Mesothelial cell of epicardium (in vitro differentiated cells): ENCODE measurements at places on chromosomes 11 and 22.

DNA sequence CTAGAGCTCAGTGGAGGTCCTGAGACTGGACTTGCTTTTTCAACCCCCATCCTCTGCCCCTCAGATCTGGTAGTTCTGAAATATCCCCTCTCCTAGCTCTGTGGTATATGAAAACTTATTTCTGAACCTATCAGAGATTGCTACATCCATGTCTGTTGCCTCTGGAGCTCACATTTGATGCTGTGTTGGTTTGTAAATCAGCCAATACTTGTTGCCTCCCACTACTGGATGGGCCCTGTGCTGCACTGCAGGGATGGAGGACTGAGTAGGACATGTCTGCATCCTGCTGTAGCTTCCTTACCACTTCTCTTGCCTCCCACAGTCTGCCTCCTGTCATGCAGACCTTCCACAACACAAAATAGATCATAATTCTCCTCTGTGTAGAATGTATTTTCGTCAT is 5.2 kb downstream of the OLFML1 start:
- H3K27me3 ChIP-seq, result no peaks in the 10 kb centered on the region
- no peak for DNase-seq
- H3K27ac ChIP-seq, result no peak overlapping the region
- peaks cover 20% of the 10 kb centered on the region for H3K36me3 ChIP-seq
- H3K4me3 ChIP-seq, result no peak overlapping the region

DNA sequence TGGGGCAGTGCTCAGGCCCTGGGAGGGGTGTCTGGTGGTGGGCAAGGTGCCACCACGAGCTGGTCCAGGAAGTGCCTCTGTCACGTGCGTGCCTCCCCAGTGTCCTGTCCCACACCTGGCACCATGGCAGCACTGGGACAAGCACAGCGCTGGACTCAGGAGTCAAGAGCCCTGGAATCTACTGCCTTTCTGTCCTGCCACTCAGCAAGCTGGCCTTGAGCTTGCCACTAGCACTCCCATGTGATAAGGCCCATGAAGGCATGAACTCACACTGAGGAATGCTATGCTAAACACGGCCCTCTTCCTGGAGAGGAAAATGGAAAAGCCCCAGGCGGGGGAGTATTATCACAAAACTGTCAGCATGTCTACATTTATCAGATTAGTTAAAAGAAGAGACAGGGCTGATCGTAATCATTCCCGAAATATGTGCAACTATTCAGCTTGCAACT is 50.7 kb upstream of the SLC35C1 start:
- H3K4me3 ChIP-seq, result no peak overlapping the region
- H3K27me3 ChIP-seq, result peaks cover 45% of the 10 kb centered on the region
- H3K27ac ChIP-seq, result peak overlapping the region; percentile 94
- peaks cover 40% of the 10 kb centered on the region for H3K4me1 ChIP-seq
- DNase-seq, result peak; percentile 63

- DNase-seq, result no peak
- no peaks in the 10 kb centered on the region for H3K27me3 ChIP-seq
- no peak overlapping the region for H3K4me3 ChIP-seq
- H3K36me3 ChIP-seq, result peaks cover 2% of the 10 kb centered on the region
- H3K27ac ChIP-seq, result no peak overlapping the region
Observed at GRCh38 chr11:36051235-36052144, 107.6 kb downstream of the LDLRAD3 start.

GRCh38 chr11:45165386-45165785 is 18.9 kb downstream of the PRDM11 start:
- no peaks in the 10 kb centered on the region for H3K27me3 ChIP-seq
- H3K36me3 ChIP-seq, result no peaks in the 10 kb centered on the region
- DNase-seq, result no peak
- H3K27ac ChIP-seq, result no peak overlapping the region
- H3K4me3 ChIP-seq, result no peak overlapping the region
- peaks cover 13% of the 10 kb centered on the region for H3K4me1 ChIP-seq

DNA sequence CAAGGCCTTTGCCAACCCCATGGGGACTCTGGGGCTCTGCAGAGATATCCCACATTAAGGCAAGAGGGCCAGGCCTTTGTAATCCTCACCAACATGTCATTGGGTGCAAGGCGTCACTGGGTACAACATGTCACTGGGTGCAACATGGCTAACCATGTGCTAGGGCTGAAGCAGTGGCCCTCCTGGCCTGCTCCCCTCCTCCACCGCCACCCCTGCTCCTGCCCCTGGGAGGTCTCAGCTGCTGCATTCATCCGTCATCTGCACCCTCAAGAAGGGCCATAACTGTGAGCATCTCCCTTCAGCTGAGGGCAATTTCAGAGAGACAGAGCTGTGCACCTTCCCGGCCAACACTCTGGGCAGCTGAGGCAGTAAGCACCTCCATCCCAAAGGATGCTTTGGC is 16.7 kb upstream of the OAF start:
- H3K27ac ChIP-seq, result no peak overlapping the region
- H3K4me3 ChIP-seq, result no peak overlapping the region
- H3K36me3 ChIP-seq, result no peaks in the 10 kb centered on the region
- no peak for DNase-seq
